ENCODE measurements at places on chromosomes 6 and 20.

DNA sequence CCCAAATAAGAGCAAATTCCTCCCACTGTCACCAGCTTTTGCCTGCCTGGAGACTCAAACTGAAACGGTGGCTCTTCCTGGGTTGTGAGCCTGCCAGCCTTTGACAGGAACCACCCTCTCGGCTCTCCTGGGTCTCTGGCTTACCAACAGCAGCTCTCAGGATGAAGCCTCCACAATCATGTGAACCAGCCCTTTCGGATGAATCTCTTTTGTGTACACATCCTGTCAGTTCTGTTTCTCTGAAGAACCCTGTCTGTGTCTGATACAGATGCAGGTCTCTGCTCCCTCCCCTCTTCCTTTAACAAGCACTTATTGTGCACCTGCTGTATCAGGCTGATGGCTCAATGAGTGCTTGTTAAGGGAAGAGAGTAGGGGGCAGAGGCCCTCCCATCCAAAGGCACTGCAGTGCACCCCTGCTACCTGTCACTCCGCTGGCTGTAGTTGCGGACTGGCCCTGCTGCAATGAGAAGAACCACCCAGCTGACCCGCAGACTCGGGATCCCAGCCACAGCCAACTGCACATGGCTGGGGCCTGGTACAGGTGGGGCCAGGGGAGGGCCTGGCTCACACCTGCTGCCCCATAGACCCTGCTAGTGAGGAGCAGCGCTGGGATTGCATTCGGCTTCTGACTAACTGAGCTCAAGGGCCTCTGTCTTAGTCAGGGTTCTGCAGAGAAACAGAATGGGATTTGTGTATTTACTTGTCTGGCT lies 120.1 kb upstream of the PMEPA1 start:
- no peak for DNase-seq

- no peak for DNase-seq
Measured at GRCh38 chr6:79872303-79872702, 75.0 kb downstream of the ELOVL4 start.

GRCh38 chr6:157946865-157947532 lies 34.7 kb upstream of the SYNJ2 start:
- DNase-seq: no peak

DNA sequence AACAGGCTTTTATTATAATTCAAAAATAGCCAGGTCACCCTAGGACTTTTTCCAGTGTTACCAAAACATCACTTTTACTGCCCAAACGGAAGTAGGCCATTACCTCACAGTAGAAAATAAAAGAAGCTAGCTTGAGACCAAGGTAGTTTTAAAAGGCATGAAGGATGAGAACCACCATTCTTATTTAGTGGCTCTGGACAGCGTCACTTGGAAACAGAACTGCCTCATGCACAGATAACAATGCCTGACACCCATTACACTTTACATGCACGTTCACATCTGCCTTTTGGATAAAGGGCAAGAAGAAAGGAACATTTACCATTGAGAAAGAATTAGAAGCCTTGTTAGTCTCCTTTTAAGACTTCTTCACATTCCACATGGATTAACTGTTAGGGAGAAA lies 1.9 kb upstream of the PAQR8 start:
- DNase-seq: no peak

DNA sequence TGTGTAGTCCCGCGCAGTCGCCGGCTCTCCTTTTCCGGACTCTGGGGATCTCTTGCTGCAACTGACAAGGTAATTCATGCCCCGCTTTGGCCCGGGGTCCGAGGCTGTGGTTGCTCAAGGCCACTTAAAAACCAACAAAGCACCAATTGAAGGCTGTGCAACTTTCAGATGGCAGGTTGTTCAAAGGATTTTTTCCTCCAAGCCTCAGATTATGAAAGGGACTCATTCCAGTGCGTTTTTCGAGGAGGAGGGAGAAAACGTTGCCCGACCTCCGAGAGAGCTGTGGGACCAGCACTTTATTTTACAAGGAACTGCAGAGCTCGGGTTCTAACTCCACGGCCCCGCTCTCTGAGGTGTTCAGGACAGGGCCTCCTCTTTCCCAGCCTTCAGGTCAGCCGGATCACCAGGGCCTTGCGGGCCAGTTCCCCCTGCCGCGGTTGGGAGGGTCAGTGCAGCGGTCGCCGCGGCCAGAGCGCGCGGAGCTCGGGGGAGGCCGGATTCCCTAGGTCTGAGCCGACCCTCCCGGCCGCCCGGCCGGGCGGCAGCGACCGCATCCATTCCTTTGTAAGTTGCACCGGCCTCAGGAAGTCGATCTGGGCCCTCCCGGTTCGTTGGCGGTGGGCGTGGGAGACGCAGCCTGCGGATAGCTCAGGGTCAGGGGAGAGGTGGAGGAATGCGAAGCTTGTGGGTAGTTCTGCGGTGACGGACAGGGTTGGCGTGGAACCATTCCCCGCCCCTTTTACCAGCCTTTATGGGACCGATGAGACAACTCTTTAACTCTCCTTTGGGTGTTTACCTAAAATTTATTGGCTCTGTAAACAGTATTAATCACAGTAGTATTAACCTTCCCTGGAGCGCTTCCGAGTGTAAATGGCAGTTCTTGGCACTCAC lies 1.6 kb downstream of the UTRN start:
- DNase-seq: peak; percentile 23

- no peak for DNase-seq
Measured at GRCh38 chr20:31785089-31785488, 34.1 kb upstream of the MYLK2 start.

DNA sequence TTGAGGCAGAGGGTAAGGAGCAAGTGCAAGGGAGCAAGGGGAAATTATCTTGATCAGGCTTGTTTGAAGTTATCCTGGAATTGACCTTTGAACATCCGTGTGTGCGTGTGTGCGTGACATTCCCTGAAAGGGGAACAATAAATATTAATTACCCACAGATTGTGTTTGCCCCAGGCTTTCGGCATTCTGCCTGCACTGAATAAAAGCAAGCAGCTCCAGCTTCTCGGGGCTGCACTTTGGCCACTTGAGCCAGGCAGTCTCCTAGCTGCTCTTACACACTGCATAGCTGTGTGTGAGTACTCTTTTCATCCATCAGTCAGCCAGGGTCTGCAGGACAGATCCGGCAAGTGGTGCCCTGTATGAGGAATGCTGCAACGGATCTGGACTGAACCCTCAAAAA lies 107.7 kb upstream of the BTN3A2 start:
- DNase-seq: no peak

GRCh38 chr6:124963416-124963785 lies 1.2 kb downstream of the RNF217 start:
- no peak for DNase-seq

- DNase-seq: no peak
Measured at GRCh38 chr6:97443408-97444080, 160.5 kb upstream of the MMS22L start.

DNA sequence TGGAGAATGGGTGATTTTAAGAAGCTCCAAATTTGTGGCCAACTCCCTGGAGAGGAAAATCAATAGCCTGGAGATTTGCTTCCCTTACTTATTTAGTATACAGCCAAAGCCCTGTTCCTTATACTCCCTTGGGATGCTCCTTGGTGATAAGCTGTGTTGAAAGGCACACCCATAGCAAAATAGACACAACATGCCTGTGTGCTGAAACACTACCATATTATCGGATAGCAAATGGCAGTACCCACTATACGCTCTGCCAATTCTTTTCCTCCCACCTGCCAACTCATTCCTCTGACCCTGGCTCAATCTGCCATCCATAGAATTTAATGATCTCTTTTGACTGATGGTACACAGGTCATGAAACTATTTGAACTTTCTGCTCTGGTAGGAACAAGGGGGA lies 98.2 kb downstream of the CLIC5 start:
- no peak for DNase-seq

- DNase-seq: peak; percentile 56
Measured at GRCh38 chr6:4134841-4135664, at the start of gene ECI2. Gene ECI2 (minus strand): TSS chr6:4135575. CDS start chr6:4135560, 15 bp downstream.

DNA sequence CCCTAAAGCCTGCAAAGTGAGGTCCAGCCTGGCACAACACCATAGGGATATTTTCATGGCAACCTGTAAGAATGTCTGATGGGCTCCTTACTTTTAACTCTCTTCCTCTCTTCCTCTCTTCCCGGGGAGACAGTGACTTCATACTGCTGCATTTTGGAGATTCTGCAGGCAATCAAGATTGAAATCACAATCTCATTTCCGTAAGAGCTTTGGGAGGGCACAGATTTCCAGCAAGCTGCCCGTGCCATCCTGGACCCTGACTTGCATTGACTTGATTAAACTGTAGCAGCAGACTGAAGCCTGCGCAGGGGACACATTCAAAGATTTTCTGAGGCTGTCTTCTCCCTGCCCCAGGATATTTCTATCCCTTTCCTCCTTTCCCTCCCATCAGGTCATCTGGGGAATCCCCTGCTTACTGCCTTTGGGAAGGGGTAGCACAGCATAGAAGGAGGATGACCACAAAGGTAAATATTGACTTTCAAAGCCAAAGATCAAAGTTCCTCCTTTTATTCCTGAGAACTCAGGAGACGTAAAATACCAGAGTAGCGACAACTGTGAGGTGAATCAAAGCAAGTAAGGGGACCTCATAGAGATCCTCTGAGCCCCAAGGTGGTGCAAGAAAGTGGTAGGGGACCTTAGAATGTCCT lies 504.0 kb upstream of the ARID1B start:
- DNase-seq: no peak

DNA sequence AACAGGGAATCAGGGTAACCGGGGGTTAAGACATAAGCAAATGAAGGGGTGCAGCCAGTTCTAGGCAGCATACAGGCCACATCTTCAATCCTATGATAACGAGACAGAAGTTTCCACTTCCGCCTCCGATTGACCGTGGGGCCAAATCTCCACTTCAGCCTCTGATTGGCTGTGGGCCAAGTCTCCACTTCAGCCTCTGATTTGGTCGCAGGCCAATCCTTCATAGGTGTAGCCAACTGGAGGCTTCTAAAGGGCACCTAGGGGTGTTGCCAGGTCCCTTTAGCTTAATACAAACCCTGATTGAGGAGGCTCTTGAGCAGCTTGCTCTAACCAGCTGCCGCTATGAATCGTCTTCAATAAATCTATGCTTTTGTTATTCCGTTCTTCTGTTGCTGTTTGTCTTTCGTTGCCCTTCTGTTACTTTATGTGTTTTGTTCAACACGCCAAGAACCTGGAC lies 2.1 kb upstream of the ERGIC3 start:
- DNase-seq: peak; percentile 10

DNA sequence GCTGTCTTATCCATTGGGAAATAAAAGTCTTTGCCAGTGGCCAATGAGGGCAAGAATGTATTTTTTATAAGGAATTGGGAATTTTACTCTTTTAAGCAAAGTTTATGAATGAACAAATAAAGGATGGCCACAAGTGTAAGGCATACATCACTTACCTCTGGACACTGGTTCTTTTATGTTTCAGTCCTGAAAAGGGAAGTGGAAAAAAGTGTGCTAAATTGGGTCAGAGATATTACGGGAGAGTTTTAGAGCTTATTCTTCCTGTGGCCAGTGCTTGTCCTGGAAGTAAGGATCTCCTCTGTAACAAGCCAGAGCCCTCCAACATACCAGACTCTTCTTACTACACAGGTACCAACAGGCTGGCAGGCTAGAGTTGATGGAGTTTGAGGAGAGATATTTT lies 22.5 kb upstream of the RIPK1 start:
- no peak for DNase-seq

DNA sequence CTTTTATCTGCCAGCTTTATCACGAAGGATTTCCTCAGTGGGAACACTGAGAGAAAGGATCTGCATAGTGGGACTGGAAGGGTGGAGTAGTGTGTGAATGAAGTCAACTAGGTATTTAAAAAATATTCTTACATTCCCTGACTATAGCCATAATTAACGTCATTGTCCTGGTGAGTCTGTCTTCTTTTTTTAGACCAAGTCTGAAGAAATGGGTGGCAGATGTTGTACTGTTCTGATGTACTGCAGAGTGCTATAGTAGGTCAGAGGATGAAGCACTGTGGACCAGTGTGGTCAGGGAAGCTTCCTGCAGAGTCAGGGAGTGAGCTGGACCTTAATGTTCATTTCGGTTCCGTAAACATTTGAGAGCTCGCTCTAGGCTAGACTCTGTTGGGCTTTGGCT lies 11.9 kb downstream of the TULP4 start:
- DNase-seq: no peak

DNA sequence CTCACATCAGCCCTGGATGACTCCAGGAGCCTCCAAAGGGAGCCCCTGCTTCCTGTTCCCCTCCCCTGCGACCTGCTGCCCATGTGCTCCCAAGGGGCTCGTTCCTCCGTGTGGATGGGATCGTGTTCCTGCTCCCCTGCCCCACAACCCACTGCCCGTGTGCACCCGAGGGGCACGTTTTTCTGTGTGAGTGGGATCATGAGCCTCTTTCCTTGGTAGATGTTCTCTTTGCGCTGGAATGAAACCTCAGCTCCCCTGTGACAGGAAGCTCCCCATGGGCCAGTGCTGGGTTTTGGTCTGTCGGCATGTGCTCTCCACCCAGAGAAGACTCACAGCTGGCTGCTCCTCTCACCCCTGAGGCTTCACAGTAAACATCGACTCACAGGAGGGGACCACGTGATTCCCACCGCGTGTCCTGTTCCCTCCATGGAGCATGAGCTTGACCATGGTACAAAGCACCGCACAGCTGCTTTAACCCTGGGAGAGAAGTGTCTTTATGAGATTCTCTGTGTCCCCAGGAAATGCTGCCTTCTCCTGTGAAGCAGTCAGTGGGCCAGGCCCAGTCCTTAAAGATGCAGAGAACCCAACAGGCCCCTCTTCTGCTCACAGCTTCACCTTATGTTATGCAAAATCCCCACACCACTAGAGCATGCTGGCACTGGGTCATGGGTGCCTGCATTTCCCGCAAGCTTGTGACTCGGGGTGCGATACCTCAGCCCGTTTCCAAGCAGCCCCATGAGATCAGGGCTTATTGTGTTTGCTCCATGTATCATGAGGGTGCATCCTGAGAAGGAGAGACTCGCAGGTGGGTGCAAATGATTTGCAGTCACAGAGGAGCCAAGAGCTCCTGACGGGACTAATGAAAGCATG lies 215.1 kb downstream of the ERMARD start:
- DNase-seq: no peak

DNA sequence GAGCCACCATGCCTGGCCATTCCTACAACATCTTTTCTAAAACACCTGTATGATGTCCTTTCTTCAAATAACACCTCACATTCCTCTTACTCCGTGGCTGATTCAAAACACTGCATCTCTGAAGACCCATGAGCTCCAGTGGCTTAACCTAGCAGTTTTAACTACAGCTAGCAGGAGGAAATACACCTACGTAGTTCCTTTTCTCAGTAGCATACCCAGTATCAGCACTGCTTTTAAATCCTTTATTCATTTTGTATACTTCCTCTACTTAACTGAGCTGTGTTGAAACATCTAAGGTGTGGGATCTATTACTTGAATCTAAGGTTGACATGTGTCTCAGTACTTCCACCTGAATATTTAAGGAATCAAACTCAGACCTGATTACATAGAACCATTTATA lies 113.6 kb upstream of the CCDC28A start:
- no peak for DNase-seq

DNA sequence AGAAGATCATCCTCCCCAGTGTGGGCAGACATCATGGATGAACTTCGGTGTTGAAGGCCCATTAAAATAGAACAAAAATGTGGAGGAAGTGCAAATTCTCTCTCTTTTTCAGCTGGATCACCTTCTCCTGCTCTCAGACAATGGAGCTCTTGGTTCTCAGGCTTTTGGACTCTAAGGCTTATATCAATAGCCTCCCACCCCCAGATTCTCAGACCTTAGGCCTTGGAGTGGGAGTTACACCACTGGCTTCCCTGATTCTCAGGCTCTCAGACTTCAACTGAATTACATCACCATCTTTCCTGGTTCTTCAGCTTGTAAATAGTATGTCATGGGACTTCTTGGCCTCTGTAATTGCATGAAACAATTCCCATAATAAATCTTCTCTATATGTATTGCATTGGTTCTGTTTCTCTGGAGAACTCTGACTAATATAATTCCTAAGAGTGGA lies 36.6 kb downstream of the NSFL1C start:
- DNase-seq: no peak
